T-helper 9 cell (primary cell): ENCODE measurements at places on chromosomes 2 and 18.

DNA sequence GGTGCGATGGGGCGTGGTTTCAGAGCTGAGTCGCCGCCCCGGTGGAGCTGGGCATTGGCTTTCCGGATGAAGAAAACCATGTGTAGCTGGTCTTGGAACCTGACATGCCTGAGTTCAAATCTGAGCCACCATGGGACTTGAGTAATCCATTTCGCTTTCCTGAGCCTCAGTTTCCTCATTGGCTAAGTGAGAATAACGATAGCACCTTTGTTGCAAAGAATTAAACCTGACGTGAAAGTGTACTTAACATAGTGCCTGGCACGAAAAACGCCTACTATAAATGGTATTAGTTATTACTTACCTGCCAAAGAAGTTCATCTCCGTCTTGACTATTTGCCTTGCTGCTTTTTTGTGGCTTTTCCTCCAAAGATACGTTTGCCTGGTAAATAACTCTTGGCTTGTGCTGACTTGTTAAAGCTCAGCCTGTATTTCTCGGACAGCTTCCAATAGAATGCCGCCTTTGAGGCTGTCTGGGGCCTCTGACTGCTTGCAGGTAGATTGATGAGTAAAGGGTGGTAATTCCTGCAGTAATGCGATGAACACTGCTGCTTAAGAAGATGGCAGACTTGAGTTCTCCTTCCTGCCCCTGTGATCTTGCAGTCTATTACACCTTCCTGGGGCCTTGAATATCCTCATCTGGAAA, 1.3 kb downstream of the CDCA7 start:
- no peak for DNase-seq

DNA sequence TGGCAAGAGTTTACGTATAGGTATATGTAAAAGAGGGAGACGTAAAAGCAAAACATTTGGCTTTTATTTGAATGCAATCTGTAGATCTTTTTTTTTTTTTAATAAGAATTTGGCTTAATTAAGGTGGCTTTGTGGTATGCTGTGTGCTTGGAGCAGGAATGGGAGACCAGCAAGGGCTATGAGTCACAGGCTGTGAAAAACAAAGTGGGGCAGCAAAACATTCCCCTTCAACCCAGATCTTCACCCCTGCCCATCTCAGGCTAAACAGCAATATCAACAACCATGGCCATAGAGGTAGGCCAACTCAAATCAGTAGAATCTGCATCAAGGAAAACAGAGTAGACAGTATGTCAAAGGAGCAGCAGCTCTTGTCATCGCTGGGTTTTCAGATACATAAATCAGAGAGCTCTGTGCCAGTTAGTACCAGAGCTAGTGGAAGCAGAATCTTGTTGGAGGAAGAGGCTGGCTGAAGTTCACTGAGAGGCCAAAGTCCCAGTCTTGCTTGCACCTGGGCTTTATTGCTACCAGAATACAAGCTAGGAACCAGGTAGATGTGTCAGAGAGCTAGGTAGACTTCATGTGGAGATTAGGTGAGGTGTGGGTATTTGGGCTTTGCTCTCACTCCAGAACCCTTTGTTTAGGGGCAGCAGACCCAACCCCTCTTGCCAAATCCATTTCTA, 191.5 kb upstream of the FANCL start:
- DNase-seq, result no peak

GRCh38 chr18:78154853-78155252, 824.8 kb upstream of the SALL3 start:
- no peak for DNase-seq

DNA sequence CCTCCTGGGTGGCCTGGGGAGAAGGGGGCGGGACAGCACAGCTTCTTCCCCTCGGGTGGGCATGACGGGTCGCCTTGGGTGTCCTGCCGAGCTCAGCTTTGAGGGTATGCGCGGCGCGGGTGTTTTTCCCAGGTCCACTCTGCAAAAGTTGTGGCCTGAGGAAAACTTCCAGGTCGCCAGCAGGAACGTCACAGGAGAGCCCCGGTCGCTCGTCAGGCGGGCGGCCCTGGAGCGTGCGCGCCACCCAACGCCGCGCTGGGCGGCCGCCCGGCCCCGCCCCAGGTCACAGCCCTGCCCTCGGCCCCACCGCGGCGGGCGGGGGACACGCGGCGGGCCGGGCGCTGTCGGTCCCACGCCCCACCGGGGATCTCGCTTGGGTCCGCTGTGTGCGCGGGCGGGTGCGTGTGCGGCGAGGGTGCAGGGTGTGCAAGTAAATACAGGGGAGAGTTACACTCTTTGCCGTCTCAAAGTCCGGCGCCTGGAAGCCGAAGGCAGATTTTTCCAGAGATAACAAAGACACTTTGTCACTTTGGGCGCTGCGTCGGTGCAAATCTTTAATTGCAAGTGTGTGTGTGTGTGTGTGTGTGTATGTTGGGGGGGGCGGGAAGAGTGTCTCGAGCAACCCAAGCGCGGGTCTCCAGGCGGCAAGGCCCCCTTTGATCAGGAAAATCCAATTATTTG, 616 bp upstream of the SP5 start:
- no peak for DNase-seq

- DNase-seq, result no peak
Observed at GRCh38 chr2:241893265-241893664, 23.7 kb downstream of the RTP5 start.

- DNase-seq, result no peak
Observed at GRCh38 chr2:115413791-115414190, 971.4 kb downstream of the DPP10 start.

GRCh38 chr2:111053266-111053665, 67.4 kb upstream of the BCL2L11 start:
- DNase-seq, result no peak

DNA sequence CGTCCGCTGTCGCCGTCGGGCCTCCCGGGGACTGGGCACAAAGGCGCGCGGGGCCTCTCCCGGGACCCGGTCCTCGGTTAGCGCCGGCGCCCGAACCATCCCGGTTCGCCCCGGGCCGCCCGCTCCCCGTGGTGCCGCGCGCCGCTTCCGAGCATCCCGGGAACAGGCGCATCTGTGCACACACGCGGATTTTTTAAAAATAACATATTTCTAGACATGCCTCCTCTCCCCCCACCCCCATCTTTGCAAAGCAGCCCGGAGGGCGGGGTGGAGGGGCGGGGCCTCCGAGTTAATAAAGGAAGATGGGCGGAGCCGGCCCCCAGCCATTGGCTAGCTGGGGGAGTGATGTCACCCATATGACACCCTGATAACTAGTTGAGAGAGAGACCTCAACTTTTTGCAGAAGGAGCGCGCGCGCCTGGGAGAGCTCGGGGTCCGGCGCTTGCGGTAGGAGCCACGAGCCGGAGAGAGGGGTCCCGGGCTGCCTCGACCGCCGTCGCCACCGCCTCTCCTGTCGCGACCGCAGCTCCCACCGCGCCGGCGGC, at the start of gene SOX11:
TSS of gene SOX11 (plus strand) at position 400 of the 545 bp plus-strand sequence. CDS start 338 bp downstream, outside the sequence.
- no peak for DNase-seq

DNA sequence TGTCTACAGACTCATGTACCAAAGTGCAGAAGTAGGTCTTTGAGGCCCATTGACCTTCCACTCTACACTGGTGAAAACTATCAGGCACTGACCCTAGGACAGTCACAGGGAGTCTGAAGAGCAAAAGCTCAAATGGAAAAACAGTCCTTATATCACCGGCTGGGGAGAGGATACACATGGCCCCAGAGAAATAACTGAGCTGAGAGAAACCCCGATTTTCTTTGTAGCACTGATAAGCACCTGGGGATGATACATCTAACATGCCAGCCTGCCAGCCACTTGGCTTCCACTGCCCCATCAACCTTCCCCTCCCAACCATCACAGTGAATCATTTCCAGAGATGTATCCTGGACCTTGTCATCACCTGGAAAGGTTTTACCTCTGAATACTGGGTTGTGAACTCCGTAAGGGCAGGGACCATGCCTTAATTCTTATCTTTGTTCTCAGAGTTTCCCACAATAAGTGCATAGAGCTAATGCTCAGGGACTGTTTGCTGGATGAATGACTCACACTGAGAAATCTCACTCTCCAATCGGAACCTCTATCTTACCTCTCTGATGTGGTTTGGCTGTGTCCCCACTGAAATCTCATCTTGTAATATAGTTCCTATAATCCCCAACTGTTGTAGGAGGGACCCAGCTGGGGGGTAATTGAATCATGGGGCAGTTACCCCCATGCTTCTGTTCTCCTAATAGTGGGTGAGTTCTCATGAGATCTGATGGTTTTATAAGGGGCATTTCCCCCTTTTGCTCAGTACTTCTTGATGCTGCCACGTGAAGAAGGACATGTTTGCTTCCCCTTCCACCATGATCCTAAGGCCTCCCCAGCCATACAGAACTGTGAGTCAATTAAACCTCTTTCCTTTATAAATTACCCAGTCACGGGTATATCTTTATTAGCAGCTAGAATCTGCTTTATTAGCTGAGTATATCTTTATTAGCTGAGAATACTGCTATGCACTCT, 37.1 kb downstream of the EVA1A start:
- DNase-seq, result no peak

- DNase-seq, result no peak
Observed at GRCh38 chr2:179344280-179344964, 79.8 kb upstream of the SESTD1 start.

DNA sequence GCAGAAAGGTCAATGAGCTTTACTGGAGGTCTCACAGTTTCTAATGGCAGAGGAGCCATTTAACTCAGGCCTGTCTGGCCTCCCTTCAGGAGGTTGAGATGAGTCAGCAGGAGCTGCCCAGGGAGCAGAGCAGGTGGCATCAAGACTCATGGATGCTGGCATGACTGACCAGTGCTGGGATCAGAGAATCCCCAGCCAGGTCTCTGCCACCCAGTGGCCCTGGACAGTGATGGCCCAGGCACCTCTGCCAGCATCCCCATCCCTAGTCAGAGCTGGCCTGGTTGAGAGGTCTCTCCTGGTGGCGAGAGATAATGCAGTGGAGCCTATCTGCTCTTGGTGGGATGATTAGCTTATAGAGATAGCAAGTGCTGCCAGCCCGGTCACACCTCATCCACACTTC, 43.1 kb downstream of the GYPC start:
- no peak for DNase-seq

- DNase-seq, result peak; percentile 23
Observed at GRCh38 chr2:234335661-234336228, 161.1 kb downstream of the ARL4C start.

DNA sequence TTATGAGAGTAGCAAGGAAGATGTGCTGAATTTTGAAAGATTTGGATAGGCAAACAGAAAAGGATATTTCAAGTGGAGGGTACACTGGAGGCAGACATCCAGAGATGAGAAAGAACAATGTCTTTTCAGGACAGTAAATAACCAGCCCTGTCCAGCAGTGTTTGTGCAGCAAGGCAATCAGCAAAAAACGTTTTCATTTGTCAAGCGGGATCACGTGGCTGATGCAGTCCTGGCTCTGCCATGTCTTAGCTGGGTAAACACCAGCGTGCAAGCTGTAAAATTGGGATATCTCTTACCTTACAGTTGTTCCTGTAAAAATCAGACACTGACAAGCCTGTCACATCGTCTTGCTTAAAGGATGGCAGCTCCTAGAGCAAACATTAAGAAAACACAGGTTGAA, 67.8 kb downstream of the CWC22 start:
- no peak for DNase-seq

DNA sequence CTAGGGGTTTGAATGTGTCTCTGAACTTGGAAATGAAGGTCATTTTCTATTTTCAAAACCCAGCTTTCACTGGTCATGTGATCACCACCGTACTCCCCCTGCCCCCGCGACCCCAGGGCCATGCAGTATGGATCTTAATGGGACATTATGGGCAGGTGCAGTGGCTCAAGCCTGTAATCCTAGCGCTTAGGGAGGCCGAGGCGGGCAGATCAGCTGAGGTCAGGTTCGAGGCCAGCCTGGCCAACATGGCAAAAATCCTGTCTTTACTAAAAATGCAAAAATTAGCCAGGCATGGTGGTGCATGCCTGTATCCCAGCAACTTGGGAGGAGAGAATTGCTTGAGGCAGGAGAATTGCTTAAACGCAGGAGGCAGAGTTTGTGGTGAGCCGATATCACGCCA, 77.3 kb downstream of the ITGB1BP1 start:
- no peak for DNase-seq
